ENCODE measurements at places on chromosomes 16 and 17.

GRCh38 chr16:57155702-57156350, 30.0 kb downstream of the PSME3IP1 start:
- DNase-seq, result no peak

GRCh38 chr17:49991409-49991808, 3.6 kb downstream of the DLX3 start:
- DNase-seq, result no peak

DNA sequence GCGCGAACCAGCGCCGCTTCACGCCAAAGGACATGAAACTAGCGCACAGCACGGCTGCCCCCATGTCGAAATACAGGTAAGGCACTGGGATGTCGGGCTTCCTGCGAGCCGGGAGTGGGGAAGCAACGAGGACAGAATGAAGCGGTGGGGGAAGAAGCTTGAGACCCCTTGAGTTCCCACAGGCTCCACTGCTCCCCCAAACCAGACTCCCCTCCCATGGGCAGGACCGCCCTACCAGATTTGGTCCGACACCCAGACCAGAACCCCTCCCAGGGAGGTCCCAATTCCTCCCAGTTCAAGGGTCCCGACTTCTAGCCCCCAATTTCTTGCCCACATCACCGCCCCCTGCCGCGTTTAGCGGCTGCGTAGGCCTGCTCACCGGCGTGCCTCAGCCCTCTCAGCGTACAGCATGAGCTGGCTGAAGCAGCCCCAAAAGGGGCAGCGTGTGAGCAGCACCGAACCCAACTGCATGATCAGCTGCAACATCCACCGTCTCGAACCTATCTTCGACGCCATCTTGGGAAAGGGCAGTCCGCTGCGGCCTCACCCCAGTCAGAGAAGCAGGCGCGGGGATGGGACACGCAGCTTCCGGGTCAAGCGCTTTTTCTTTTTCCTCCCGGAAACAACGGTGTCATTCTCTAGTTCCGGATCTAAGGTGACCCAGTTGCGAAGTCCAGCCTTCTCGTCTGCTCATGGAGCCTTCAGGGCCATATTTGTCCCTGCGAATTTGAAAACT, at the start of gene TMEM101:
TSS of gene TMEM101 (minus strand) at position 527 of the 736 bp plus-strand sequence. CDS start at position 516, 11 bp downstream.
- peak; percentile 77 for DNase-seq

- DNase-seq, result no peak
Observed at GRCh38 chr17:75636381-75637142, 3.3 kb downstream of the SMIM5 start.

GRCh38 chr17:44738214-44738906, 20.4 kb upstream of the ADAM11 start:
- no peak for DNase-seq

- DNase-seq, result no peak
Observed at GRCh38 chr17:7586673-7587419, 3.0 kb downstream of the SOX15 start.

- no peak for DNase-seq
Observed at GRCh38 chr16:3695610-3696369, 21.5 kb downstream of the TRAP1 start.

- no peak for DNase-seq
Observed at GRCh38 chr16:67807148-67807682, 526 bp downstream of the TSNAXIP1 start.

DNA sequence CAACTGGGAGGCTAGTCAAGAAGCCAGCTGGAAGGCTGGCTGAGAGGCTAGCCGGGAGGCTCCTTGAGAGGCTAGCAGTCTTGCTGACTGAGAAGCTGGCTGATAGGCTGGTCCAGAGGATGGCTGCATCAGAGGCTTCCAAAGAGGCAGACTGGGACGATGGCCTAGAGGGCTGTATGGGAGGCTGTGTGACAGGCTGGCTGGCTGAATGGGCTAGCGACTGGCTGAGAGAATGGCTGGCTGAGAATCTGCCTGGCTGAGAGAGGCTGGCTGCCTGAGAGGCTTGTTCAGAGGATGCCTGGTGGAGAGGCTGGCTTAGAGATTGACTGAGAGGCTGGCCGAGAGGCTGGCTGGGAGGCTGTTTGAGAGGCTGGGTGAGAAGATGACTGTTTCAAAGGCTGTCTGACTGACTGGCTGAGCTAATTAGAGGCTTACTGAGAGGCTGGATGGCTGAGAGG, 34.8 kb upstream of the ACSM2B start:
- no peak for DNase-seq

GRCh38 chr17:41907185-41907556, 11.6 kb downstream of the ACLY start:
- DNase-seq, result no peak

- DNase-seq, result no peak
Observed at GRCh38 chr17:70956726-70957125, 787.4 kb downstream of the KCNJ2 start.

DNA sequence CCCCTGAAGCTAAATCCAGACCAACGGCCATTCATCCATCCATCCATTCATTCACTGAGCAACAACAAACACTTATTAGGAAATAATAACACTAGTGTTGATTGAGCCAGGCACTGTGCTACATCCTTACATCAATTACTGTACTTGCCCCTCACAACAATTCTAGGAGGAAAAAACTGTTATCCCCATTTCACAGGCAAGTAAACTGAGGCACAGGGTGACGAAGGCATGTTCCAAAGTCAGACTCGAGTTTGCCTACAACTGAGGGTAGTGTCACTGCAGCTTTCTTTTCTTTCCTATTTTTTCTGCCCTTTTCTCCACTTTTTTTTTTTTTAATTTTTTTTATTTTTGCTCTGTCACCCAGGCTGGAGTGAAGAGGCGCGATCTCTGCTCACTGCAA, 11.2 kb upstream of the MYLK3 start:
- DNase-seq, result no peak

All from stimulated activated CD4-positive, alpha-beta T cell treated with anti-CD3 and anti-CD28 coated beads, Interleukin-4, amount 100 ng/mL, for 4 hours (primary cell).